ENCODE measurements at places on chromosomes 5 and 9. TPM values are rescaled to one million over a fixed set of nuclear protein-coding genes. Genes with fewer than 3 reads are reported as not detected.

DNA sequence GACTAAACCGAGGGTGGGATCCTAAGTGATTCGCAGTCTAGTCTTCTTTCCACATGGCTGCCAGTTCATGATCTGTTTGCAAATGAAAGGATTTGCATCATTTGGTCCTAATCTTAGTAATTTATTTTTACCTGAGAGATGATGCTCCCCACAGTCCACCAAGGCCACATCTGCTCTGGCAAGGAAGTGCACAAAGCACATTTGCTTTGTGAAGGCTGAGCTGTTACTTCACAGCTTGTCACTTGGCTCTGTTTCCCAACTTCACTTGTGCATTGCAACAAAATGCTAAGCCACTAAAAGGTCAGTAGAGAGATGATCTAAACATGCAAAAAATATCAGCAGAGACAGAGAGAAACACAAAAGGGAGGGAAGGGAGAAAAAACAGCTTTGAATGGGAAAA, 128.5 kb upstream of the VLDLR start:
- peaks cover 49% of the 10 kb centered on the region for H3K4me1 ChIP-seq
- no peaks in the 10 kb centered on the region for H3K36me3 ChIP-seq
- H3K27me3 ChIP-seq: no peaks in the 10 kb centered on the region

GRCh38 chr5:13625616-13626198, 318.8 kb downstream of the DNAH5 start:
- no peak overlapping the region for H3K27ac ChIP-seq
- no peak for DNase-seq
- H3K4me1 ChIP-seq: no peaks in the 10 kb centered on the region
- H3K36me3 ChIP-seq: no peaks in the 10 kb centered on the region
- H3K27me3 ChIP-seq: no peaks in the 10 kb centered on the region
- no peak overlapping the region for H3K4me3 ChIP-seq

- no peak overlapping the region for H3K4me3 ChIP-seq
- no peak overlapping the region for H3K27ac ChIP-seq
- H3K27me3 ChIP-seq: no peaks in the 10 kb centered on the region
- H3K4me1 ChIP-seq: peaks cover 23% of the 10 kb centered on the region
- DNase-seq: no peak
- no peaks in the 10 kb centered on the region for H3K36me3 ChIP-seq
Observed at GRCh38 chr9:112051812-112052211, 123.3 kb downstream of the SUSD1 start.

The SLC28A3 gene
- not detected for total RNA-seq

The BTF3 gene
- total RNA-seq: 556 TPM
